ENCODE measurements at places on chromosomes 3 and 15.
A peak's percentile ranks its signal among the peaks of the same experiment; 100 is the strongest.

DNA sequence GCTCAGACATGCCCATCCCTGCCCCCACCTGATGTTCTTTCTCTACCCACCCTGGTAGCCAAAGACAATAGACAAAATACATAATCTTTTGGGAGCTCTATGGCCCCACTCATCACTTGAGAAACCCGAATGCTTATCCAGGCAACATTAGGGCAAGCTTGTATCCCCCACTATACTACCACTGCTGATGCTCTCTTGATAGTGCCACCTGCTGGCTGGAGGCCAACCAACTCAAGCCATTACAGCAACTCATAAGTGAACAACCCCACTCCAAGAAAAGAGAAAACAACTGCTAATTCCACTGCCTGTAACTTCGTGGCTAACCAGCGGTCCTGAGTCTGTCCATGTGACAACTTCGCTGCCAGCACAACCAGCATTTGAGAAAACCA is 342.5 kb upstream of the TGFBR2 start:
- no peak for DNase-seq

GRCh38 chr3:128468285-128468790 is 1.6 kb upstream of the DNAJB8 start:
- DNase-seq = no peak

GRCh38 chr3:4006288-4006687 is 207.1 kb downstream of the LRRN1 start:
- no peak for DNase-seq

GRCh38 chr15:78875107-78875914 is 2.6 kb downstream of the MORF4L1 start:
- no peak for DNase-seq

DNA sequence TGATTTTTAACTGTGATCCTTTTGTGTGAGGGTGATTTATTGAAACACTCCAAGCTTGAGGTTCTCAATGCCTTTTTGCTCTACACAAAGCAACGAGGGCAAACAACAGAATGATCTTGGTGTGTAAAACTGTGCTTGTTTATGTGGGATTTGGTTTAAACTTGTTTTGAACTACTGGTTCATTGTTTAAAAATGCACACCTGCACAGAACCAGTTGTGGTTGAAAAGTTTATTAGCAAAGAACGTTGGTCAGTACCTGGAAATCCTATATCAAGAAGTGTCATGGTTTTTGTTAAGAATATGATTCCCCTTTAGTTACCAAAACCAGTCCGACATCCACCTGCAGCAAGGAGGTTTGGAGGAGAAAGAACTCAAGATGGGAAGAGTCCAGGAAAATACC is 239.4 kb downstream of the WNT5A start:
- no peak for DNase-seq

GRCh38 chr3:156483961-156484787 is 70.7 kb downstream of the SSR3 start:
- peak; percentile 87 for DNase-seq

GRCh38 chr15:56082263-56082761 is 88.9 kb upstream of the NEDD4 start:
- no peak for DNase-seq
